ENCODE measurements at places on chromosomes 6 and 20.

DNA sequence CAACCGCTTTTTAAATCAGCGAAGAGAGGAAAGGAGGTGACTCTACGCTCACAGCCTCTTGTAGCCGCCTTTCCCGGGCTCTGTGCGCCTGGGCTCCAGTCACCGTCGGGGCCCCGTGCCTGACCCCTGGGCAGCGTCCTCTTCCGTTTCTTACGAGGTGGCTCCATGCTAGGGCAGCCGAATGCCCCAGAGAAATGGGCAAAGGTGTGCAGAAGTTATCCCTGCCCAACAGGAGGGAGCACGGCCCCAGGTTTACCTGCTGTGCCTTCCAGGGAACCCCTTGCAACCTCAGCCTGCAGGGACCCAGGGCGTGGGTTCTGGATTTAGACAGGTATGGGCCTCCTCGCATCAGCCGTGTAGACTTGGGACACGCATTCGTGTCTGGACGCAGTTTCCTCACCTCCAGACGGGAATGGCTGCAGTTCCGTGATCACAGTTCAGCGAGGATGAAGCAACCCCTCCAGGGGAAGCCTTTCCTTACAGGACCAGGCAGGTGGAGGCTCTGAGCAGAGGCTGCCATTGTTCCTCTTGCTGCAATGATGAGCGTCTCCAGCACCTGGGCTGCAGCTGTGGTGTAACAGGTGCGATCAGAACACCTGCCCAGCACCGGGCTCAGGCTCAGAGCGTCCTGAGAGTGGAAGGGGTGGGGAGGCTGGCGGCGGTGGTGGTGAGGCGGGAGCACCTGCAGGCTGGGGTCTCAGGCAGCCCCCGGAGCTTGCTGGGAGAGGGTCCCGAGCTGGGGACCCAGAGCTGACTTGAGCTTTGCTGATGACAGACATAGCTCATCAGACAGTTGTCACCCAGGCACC is 81.3 kb upstream of the BHLHE23 start:
- peak; percentile 6 for DNase-seq

DNA sequence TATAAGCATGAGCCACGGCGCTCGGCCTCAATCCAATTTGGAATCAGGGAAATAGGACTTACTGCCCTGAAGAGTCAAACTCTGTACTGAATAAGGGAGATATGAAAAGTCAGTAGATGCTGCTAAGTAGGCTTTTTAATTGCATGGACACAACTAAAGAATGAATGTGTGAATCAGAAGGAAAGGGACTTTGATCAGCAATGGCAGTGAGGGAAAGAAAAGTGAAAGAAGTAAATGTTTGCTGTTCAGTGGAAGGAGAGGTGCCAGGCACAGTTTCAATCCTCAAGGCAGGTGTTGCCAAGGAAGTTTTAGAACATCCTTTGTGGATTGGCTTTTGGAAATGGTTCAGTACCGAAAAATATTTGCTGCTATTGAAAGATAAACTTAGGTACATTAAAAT is 62.2 kb upstream of the GCM1 start:
- DNase-seq, result no peak

DNA sequence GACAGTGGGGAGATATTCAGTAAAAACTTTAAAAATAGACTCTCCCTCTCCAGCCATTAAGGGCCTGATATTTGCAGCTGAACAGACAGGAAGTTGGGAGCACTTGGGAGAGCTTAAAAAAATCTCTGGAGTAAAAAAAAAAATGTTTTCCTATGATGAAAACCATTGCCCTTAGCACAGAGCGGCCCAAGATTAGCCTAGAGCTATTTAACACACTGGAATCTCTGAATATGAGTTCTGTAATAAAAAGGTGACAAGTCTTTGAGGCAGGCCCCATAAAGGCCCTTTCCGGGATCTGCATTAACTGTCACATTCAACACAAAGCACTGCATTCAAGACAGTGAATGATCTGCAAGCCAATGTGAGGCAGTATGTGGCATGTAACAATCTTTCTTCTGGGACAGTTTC is 393.7 kb downstream of the ZFAND3 start:
- no peak for DNase-seq

DNA sequence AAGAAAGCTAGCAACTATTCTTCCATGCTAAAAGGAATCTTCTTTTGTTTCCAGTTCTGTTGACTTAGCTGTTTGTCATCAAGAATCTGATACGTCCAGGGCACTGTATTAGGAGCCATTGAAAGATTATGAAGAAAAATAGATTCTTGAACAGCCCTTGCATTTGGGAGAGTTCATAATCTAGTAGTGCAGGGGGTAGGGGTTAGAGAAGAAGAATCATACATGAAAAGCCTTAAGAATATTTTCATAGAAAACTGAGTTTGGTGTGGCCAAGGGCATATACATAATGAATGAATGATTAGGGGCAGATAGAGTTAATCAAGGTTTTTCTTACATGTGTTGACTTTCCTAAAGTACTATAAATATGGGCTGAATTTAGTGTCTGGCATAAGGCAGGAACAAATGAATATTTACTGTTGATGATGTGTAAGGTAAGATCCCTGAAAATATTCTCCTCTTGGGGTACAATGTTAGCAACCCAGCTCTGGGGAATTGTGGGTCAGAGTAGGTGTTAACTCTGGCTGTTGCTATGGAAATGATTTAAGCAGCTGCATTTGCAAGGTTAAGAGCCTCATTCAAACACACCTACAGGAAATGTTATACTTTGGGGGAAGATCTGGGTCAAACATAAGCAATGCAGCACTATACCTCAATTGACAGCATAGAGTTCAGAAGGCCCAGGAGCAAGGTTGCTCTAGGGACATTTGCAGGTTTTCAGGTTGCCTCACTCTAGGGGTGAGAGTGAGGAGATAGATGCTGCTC is 667.3 kb upstream of the CITED2 start:
- DNase-seq, result no peak

DNA sequence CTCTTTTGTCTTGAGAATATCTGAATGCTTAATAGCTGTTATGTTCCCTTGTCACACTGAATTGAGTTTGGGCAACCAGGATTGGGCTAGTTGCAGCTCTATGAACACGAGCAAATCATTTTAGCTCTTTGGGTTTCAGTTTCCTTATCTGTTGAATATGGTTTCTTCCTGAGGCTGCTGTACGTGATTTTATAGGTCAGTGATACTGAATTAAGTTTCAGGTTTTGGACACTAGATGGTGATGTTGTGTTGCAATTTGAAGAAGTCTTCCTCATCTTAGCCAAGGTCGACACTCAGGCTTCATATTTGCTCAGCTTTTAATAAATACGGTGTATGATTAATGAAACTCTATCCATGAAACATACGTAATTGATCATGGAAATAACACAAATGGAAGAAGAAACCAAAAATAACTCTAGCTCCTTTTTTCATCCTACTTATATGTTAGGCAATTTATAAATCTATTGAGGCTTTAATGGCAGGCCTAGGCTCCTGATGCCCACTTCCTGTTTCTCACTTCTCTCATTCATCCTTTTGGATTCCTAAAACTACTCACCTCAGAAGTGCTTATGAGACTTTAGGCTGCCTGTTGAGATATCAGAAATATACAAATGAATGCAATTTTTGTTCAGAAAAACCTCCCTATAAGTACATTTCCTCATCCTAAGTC is 354.1 kb upstream of the MAP3K7 start:
- DNase-seq, result peak; percentile 32

- no peak for DNase-seq
These were observed 201.3 kb downstream of the EYS start for GRCh38 chr6:65505736-65506135.

DNA sequence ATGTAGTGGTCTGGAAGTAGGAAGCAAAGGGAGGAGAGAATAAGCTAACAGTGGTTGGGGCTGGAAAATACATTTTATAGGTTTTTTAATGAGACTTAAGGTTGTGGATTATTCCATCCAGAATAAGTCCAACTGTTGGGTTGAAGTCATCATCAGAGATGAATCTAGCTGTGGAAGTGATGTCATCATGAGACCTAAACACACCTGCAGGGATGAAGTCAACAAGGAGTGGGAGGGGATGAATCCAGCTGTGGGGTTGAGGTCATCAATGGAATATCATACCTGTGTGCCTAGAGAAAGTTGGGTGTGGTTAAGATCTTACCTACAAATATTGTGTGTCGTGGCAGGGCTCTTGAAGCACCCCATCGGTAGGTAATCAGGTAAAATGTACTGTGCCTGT is 730.7 kb downstream of the RFPL4B start:
- no peak for DNase-seq
